ENCODE measurements at places on chromosomes 5 and 9.

DNA sequence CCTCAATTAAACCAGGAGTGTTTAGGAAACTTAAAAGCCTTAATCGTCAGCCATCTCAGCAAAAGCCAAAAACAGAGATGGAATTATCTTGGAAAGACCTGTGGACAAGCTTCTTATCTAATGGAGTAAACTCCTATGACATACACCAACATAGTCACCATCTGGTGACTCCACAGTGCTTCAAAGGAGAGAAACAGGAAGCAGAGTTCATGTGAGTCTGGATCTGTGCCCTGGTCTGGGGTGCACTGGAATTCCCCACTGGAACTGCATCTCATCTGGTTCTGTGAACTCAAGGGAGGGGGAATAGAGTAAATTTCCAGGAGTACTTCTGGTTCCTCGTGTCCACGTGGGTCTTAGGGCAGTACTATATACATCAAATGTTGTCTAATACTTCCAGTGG is 36.3 kb upstream of the KCNN2 start:
- DNase-seq, result no peak

- no peak for DNase-seq
Measured at GRCh38 chr9:97425973-97426336, 14.1 kb downstream of the TDRD7 start.

DNA sequence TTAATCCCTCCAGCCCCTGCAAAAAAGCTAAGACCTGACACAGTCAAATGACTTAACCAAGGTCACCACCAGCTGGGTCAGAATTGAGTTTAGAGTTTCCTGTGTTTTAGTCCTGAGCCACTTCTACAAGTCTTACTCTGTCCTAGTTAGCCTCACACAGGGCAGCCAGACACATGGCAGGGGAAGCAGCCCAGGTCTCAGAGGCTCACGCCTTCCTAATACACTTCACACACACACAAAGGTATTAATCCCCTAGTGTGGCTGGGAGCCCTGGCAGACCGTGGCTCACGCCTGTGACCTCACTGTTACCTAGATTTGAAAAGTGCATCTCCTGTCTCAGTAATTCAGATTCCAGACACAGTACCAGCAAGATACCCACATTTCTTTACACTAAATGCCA is 77.4 kb upstream of the WWC1 start:
- DNase-seq, result no peak

DNA sequence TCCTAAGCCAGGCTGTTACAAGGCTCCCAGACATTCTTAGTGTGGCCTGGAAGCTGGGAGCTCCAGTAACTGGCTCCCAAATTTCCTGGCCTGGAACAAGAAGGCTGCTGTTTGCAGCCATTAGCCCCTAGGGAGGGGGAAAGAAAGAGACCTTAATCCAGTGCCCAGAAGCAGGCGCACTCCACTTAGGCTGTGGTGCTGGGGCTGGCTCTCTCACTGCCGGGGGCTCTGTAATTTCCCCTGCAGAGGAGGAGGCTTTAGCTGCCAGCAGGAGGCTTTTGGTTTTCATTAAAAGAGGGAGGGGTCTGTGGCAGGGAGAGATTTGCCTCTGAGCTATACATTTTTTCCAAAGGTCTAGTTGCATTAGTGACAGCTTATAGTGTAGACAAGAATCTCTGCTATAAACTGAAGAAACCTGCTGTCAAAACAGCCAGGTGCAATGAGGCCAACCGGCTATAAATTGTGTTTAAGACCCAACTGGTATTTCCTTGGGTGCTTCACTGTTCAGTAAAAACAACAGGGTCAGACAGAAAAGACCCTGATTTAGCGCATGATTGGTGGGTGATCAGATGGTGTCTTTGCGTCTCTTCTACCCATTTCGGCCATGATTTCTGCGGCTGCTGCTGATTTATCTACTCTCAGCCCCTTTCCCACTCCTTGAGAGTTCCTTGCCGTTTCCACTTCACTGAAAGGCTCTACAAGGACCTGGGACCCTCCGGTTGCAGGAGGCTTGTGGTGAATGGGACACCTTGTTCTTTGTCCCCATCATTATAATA is 254.6 kb downstream of the AOPEP start:
- DNase-seq, result no peak

- no peak for DNase-seq
Measured at GRCh38 chr9:76026796-76027195, 136.3 kb downstream of the PCSK5 start.

GRCh38 chr5:133433641-133434040 is 178.7 kb downstream of the FSTL4 start:
- DNase-seq, result no peak

- DNase-seq, result no peak
Measured at GRCh38 chr9:83960991-83961390, 19.0 kb downstream of the HNRNPK start.

- no peak for DNase-seq
Measured at GRCh38 chr5:80122579-80122978, 87.4 kb downstream of the THBS4 start.

DNA sequence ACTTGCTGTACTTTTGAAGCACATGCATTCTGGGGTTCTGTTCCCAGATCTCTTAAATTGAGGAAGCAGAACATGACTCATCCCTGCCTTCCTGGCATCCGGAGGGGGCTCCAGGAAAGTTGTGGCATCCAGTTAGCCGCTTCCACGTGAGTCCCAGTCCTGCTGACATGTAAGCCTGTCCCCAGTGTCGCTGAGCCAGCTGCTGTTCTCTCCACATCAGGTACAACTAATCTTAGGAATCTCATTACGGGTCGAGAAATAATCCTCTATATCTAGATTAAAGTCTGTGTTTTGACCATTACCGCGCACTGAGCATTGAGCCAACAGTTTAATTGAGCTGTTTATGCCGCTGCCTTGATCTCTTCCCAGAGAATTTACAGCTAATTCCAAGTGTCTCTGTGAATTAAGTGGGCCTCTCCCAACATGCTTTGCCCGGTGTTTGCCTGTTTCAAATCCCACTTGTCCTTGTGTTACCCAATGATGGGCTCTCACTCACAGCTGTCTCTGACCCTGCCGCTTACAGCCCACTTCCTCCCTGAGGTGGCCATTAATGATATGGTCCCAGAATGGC is 10.5 kb upstream of the SHB start:
- no peak for DNase-seq

- no peak for DNase-seq
Measured at GRCh38 chr9:118721923-118722322, 647.3 kb downstream of the BRINP1 start.

- no peak for DNase-seq
Measured at GRCh38 chr9:35690614-35691333, 1.0 kb upstream of the TPM2 start.

- no peak for DNase-seq
Measured at GRCh38 chr5:78509884-78510769, 138.4 kb downstream of the LHFPL2 start.

DNA sequence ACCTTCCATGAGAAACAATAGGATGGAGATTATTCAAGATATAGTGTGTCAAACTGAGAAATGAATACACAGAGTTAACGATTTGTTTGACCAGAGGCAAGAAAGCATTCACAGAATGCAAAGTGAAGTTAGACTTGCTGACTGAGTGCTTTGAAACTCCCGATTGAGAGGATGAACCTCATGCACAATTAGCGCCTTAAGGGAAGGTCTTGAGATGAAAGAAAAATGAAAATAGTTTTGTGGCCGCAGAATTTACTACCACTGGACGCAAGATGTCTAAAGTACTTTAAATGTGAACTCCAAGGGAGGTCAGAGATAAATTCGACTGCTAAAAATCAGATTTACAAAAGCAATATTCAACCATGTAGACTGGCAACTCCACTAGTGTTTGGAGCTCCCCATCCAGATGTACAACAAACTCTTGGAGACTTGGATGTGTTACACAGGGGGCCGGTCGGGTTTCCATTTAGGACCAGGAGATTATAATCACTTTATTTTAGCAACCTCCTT is 707 bp upstream of the RIMOC1 start:
- no peak for DNase-seq

GRCh38 chr9:123611226-123611625 is 255.2 kb downstream of the CRB2 start:
- no peak for DNase-seq

DNA sequence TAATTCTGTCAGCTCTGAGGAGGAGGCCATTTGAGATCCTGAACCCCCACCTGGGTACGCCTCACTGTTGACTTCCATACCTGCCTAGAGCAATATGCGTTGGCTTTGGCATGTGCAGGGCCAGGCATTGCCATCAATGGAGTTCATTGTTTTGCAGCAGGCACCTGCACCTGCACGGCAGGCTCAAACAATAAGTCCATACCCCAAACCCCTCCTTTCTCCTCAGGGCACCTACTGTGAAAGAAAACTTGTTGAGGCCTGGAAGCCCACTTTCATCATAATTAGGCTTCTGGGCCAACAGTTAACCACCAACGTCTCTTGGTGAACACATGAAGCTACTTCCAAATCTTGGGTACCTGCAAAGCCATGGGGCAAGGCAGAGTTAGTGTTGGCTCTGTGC is 238.7 kb downstream of the NFIB start:
- no peak for DNase-seq

- DNase-seq, result no peak
Measured at GRCh38 chr5:138985683-138986082, 110.5 kb upstream of the LRRTM2 start.

DNA sequence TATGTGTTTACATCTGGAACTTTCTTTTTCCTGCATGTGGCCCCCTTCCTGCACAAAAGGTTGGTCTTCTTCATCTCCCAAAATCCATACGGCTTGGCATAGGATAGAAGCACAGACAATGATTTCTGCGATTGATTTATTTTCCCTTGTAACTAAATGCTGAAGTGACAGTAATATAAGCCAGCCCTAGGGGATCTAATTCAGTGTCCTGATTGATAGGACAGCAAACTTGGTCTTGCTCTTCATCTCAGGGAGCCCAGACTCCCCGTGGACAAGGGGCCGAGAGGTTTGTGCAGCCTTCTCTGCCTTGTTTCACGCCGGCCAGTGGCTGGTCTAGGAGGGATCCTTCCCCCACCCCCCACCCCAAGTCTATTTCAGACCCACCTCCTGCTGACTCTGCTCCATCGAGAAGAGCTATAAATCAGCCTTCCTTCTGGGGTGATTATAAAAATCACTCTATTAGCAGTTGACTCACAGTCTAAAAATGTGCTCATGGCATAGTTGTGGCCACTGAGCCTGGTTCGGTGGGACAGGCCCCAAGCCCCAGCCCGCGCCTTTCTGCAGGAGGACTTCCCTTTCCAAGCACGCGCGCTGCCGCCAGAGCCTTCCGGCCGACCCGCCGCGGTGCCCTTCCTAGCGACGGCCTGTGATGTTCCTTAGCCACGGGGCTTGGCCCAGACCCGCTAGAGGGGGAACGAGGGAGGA is 89.8 kb upstream of the COL5A1 start:
- DNase-seq, result no peak

- DNase-seq, result no peak
Measured at GRCh38 chr9:128323212-128323730, 632 bp downstream of the COQ4 start.

DNA sequence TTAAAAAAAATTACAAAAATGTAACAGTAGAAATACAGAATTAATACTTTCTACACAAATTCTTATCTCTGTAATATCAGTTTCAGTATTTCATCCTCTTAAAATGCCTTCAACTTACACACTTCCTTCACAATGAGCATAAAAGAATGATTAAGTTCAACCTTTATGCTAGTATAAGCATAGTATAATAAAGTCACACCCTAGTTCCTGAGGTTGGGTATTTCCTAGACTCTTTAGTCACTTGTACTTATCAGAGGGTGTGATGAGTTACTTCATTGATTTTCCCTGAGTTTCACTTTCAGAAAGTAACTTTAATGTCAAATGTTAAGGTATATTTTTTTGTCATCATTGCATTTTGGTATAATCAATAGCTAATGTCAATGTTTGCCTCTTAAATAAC is 302.4 kb downstream of the PDE4D start:
- DNase-seq, result no peak

- no peak for DNase-seq
Measured at GRCh38 chr5:170254056-170254455, 21.3 kb downstream of the C5orf58 start.

GRCh38 chr9:6930827-6931226 is 173.1 kb downstream of the KDM4C start:
- DNase-seq, result no peak

DNA sequence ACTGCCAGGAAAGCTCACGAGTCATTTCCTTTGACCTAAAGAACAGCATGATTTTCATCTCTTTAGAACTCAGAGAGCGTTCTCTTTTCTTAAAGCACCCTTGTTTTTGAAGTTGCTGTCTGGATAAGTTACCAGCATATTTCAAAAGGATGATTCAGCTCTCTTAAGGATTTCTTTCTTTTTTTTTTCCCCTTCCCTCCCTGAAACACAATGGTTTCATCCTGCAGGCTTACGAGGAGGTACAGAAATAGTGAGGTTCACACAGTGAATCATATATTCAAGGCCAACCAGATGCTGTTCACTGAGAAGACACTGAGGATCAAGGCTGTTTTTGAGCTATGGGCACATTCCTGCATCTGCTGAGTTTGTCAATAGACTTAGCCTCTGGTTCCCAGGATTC is 257.2 kb downstream of the KIF4B start:
- DNase-seq, result no peak

DNA sequence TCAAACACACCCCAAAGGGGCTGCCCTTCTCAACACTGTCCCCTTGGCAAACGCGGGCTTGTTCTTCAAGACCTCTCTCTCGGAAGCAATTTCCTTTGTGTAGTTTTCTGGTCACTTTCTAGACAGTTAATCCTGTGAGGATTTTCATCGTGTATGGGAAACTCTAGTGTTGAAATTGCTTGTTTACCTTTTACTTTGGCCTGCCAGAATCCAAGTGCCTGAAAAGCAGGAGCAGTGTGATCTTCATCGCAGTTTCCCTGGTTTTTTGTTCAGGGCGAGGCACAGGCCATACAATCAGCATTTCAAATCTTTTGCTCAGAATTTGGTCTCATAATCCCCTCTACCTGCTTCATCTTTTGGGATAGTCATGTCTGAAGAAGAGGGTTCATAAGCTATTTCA is 115.7 kb upstream of the C9orf72 start:
- no peak for DNase-seq

- no peak for DNase-seq
Measured at GRCh38 chr5:33129309-33129708, 311.5 kb upstream of the TARS1 start.
